Osteoblast (primary cell): ENCODE measurements at places on chromosomes 3 and 15.

DNA sequence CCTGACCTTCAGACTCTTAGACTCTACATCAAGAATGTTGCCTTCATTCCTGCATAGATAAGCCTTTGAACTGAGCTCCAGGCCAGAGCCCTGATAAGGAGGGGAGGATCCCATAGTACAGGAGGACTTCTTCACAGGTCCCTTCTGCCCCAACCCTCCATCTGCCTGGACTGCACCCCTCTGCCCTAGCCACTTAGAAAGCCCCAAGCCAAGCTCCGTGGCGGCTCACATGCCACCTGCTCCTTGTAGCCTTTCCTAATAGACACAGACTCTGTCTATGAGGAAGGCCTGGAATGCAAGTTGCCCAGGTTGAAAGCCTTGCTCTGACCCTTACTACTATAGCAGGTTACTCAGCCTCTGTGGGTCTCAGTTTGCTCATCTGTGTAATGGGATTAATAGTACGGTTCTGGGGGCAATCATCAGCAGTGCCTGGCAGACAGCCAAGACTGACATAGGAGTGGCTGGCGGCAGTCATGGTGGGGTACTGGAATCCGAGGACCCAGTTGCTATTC, 11.6 kb downstream of the PCSK6 start:
- no peak for DNase-seq

DNA sequence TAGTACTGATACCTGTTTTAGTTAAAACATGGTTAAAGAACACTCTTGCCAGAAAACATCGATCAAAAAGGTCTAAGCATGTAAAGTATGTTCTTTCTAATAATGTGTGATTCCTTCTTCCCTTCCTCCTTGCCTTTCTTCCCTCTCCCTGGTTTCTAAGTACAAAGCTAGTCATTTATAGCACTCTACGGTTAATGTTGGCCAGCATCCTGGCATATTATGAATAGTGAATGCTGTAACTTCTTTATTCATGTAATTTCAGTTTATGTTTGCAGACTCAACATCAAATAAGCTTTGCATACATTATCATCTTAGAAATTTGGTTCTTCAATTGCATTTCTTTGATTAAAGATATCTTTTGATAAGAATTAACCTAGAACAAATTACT, 27.1 kb downstream of the P2RY12 start:
- no peak for DNase-seq

- no peak for DNase-seq
Measured at GRCh38 chr3:43062564-43063040, 43.3 kb downstream of the POMGNT2 start.

GRCh38 chr15:67147396-67147949, 82.1 kb downstream of the SMAD3 start:
- DNase-seq: no peak

DNA sequence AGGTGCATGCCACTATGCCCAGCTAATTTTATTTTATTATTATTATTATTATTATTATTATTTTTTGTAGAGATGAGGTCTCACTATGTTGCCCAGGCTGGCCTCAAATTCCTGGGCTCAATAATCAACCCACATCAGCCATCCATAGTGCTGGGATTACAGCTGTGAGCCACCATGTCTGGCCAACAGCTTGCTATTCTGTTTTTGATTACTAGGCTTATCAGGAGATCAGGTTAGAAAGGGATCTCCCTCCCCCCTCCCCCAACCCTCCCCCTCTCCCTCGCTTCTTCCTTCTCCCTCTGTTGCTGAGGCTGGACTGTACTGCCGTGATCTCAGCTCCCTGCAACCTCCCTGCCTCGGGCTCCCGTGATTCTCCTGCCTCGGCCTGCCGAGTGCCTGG, 8.6 kb downstream of the CLN6 start:
- no peak for DNase-seq

- DNase-seq: no peak
Measured at GRCh38 chr3:135191708-135192107, 396.6 kb downstream of the EPHB1 start.

GRCh38 chr3:58829321-58830000, 162.9 kb upstream of the FAM3D start:
- no peak for DNase-seq

GRCh38 chr15:63180746-63181145, 8.7 kb upstream of the RAB8B start:
- DNase-seq: no peak

GRCh38 chr15:57911247-57911646, 154.3 kb downstream of the ALDH1A2 start:
- no peak for DNase-seq

DNA sequence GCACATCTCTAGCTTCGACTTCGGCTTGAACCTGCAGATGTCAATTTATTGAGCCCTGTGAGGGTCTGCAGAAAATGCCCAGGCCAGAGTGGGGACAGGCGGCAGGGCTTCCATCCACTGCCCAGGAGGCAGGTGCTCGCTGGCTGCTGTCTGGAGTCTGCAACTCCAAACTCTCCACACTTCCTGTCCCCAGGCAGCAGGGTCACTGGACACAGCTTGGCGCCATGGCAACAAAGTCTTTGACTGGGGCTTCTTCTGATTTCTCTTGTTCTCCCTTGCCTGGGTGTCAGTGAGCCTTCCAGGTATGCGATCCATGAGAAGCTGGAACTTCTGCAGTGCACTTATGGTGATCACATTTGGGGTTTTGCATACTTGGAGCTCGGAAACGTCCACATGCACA, 33.5 kb downstream of the SV2B start:
- DNase-seq: no peak
